ENCODE measurements at places on chromosomes 2 and 18.
A peak's percentile ranks its signal among the peaks of the same experiment; 100 is the strongest.

DNA sequence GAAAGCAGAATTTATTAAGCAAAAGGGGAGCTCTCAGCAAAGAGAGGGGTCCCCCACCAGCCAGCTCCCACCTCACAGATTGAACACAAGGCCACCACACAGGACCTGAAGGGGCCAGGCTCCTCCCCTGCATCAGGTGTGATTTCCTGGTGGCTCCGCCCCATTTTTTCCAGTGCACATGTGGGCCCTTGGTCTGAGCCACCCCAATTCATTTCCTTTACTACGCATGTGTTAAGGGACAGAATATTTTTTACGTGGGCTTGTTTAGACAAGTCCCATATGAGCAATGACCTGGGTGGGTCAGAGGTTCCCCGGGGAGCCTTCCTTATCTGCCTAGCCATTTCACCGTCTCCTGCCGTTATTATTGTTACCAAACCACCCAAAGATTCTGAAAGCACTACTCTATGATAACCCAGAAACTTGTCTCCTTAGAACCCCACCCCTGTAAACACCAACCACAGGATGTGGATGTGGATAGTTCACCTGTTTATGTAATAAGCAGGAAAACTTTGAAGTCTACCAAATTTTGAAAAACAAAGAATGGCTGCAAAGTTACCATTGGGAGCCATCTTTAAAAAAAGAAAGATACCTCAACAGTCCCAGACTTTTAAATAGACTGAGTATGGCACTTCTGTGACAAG lies 191.7 kb downstream of the CD226 start:
- peak; percentile 7 for DNase-seq

GRCh38 chr2:106343274-106343673 lies 124.9 kb downstream of the RGPD3 start:
- DNase-seq, result no peak

GRCh38 chr2:207688597-207688996 lies 22.8 kb upstream of the CCNYL1 start:
- no peak for DNase-seq

- no peak for DNase-seq
Observed at GRCh38 chr2:36432479-36432878, 76.9 kb downstream of the CRIM1 start.

GRCh38 chr18:11052800-11053199 lies 96.6 kb downstream of the PIEZO2 start:
- no peak for DNase-seq

DNA sequence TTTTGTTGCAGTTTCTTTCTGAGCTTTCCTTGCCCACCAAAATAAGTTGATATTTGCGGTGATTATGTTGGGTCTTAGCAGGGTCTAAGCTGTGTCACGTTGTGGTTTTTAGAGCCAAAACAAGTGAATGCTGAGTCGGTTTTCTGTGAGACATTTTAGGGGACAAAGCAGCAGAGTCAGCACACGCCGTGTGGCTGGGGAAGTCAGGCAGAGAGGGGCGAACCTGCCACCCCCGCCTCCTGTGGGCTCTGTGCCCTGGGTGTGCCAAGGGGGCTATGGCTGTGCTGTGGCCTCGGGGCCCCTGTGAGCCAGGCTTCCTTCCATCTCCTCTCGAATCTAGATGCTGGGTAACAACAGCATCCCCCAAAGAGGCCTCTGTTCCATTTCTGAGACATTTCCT lies 30.8 kb upstream of the TMEM87B start:
- DNase-seq, result no peak

DNA sequence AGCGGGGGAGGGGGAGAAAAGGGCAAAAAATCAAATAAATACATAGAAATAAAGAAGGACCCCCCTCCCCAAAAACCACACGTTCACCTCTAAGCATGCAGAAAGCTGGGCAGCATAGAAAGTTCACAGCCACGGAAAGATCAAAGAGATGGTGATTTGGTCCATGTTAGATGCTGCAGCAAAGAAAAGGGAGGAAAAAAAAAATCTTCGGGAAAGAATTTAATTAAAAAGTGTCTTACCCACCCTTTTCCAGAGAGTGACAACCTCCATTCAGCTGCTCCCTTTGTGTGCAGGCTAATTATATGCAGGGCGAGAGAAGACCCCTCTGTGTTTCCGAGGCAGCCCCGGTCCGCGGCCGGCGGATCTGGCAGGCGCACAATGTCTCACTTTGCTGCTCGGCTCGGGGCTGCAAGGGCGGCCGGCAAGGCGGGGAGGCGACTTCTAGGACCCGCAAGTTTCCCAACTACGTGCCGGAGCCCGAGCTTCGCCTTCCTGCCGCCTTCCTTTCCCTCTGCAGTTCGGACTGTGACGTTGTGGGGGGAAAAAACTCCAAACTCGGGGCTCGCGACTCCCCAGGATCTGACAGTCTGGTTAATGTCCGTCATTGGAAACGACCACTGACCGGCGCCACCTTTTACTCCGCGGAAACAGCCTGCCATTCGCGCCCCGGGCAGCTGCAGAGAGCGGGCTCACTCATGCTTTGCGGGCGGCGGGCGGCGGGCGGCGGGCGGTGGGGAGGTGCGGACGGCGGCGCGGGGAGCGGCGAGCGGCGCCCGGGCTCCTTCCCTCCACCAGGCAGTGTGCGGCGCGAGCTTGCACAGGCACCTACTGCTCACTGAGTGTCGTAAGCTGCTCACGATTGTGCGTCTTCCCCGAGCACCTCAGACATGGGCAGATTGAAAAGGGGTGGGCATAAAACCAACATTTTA lies at the start of gene LRRTM1:
Gene LRRTM1 (minus strand): TSS at position 844 of the 929 bp plus-strand sequence. CDS start 933 bp downstream, outside the sequence.
- DNase-seq, result no peak

- DNase-seq, result no peak
Observed at GRCh38 chr2:172701250-172701649, 34.4 kb upstream of the RAPGEF4 start.
